GDM1 (cell line): ENCODE measurements at places on chromosomes 1 and 21.

DNA sequence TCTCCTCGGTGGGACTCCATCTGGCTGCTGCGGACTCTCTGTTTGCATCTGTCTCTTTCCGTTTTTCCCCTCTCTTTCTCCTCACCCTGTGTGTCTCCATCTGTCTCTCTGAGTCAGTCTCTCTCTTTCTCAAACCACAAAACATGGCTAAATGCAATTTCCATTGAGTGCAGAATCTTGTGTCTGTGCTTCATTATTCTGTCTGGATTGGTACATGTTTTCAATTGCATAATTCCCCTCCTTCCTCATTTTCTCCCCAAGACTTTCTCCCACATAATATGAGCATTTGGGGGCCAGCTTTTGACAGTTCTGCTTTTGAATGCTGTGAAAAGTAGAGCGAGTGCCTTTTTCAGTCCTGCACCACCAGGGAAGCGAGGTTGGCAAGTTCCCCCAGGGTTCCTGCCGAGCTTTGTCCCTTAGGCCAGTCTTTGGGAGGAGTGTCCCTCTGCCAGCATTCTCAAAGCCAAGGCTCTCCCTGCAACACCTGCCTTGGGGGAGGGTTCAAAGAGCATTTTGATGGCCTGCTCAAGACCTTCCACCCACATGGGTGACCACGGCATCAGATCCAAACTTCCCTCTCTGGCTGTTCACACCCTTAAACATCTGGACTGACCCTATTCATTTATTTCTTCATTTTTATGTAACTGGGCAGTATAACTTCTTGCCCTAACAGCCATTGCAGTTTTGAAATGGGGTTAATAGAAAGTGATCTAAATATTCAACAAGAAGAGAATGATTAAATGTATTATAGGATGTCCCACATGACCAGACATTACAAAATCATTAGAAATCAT lies 32.8 kb upstream of the SCMH1 start:
- DNase-seq, result no peak

DNA sequence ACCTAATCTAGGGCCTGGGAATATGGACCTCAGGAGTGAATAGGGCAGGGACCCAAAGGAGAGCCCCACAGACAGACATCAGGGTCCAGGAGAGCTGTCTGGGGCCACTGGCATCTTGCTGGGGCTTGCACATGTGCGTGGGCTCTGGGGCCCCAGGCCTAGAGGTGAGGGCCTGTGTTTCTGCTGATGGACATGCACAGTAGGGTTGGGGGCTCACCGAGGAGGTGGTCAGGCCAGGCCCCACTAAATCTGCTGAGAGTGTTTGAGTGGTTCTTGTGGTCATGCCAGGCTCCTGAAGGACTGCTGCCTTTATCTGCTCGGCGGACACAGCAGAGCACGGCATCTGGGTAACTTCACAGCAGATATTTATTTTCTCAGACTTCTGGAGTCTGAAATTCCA lies 87.4 kb downstream of the OBSCN start:
- DNase-seq, result no peak

DNA sequence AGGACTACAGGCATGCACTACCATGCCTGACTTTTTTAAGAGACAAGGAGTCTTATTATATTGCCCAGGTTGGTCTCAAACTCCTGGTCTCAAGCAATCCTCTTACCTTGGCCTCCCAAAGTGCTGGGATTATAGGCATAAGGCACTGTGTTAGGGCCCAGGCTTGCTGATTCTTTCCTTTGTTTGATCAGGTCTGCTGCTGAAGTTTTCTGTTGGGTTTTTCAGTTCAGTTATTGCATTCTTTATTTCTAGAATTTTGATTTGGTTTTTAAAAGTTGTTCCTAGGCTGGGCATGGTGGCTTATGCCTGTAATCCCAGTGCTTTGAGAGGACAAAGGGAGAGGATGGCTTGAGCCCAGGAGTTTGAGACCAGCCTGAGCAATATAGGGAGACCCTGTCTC lies 47.9 kb downstream of the C4BPA start:
- DNase-seq, result no peak

GRCh38 chr1:208190784-208191183 lies 53.4 kb downstream of the PLXNA2 start:
- no peak for DNase-seq

GRCh38 chr1:12616709-12617373 lies 1.2 kb downstream of the DHRS3 start:
- no peak for DNase-seq

DNA sequence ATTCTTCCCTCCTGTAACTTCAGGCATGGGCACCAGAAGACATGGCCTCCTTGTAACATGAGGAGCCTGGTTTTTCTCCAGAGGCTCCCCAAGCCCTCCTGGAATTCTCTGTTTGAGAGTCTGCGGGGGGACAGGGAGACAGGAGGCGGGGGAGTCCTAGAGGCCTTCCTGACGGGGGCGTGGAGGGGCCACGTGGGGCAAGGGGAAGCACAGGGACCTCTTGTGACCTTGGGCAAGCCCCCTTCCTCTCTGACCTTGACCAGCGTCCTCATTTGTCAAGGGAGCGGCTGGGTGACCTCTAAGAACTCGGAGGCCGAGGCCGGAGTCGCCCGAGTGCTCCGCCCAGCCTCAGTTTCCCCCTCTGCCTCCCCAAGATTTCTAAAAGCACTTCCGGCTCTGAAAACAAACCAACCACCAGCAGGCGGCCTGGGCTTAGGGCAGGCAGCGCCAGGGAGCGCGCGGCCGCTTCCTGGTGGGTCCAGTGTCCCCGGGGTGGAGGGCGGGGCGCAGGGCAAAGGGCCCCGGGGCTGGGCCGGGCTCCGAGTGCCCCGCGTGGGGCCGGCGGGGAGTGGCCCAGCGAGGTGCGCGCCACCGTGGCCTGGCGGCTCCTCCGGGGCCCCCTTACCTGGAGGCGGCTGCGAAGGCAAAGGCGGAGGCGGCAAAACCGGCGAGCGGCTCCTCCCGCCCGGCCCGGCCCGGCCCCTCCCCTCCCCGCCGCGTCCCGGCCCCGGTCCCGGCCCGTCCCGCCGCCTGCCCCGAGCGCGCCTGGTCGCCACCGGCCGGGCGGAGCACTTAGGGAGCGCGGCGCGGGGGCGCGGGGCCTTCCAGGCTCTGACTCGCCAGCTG lies at the start of gene TMCO4:
TSS of gene TMCO4 (minus strand) at position 687 of the 846 bp plus-strand sequence. CDS start 19,158 bp downstream, outside the sequence.
- peak; percentile 11 for DNase-seq

DNA sequence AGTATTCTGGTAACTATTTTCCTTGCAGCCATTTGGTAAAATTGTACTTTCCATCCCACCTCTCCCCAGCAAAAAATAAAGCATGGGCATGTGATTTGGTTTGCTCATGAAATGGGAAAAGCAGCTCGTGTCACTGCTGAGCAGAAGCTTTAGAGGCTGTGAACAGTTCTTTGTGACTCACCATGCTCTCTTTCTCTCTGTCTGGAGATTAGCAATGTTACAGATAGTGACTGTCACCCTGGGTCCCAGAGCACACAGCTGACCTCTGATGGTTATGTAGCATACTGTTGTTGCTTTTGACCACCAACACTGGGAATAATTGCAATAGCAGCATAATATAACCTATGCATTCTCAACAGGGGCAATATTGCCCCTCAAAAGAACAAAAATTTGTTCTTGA lies 70.6 kb downstream of the RGS2 start:
- DNase-seq, result no peak

GRCh38 chr1:226223157-226223785 lies at the start of gene MIXL1:
TSS of gene MIXL1 (plus strand) at chr1:226223664. CDS start at chr1:226223682, 18 bp downstream.
- no peak for DNase-seq

- DNase-seq, result no peak
Observed at GRCh38 chr1:243432136-243432535, 176.3 kb downstream of the SDCCAG8 start.

GRCh38 chr1:221910222-221910621 lies 168.3 kb upstream of the DUSP10 start:
- DNase-seq, result no peak

- DNase-seq, result no peak
Observed at GRCh38 chr1:61149010-61149860, 66.9 kb downstream of the NFIA start.

- peak; percentile 86 for DNase-seq
Observed at GRCh38 chr1:32249831-32250525, 1.1 kb upstream of the LCK start.

- DNase-seq, result no peak
Observed at GRCh38 chr1:156366378-156367166, 2.4 kb upstream of the RHBG start.

- no peak for DNase-seq
Observed at GRCh38 chr1:15206418-15207030, 40.5 kb upstream of the FHAD1 start.

DNA sequence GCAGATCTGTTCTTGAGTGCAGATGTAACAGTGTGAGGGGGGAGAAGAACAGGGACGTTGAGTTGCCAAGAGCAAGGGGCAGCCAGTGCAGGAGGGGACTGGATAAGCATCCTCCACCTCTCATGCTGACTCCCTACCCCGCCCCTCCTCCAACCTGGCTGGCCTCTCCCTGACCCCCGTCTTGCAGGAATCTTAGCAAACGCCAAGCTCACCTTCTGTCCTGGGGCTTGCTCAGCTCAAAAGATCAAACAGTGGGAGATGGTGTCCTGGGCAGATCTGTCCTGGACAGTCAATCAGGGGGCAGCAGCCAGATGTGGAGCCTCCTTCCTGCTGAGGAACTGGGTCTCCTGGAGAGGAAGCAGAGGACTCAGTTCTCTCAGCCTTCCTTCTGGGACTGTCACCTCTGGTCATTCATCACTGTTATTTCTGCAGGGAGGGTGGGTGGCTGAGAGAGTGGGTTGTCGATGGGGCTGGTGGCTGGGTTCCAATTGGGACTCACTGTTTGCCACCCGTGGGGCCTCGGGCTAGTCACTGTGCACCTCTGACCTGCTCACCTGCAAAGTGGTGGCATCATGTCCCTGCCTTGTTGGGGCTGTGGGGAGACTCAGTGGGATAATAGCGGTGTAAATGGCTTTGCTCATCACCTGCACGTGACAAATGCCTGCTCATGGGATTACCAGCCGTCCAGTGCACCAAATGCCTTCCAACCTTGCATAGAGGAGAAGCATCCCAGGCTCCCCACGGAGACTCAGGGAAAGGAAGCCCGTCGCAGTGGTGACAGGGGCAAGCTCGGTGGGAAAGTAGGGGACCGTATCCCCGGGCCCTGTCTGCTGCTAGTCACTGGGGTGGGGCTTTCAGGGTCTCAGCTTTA lies 154.4 kb downstream of the PTPRU start:
- DNase-seq, result no peak

GRCh38 chr1:209266590-209267205 lies 316.8 kb upstream of the CAMK1G start:
- no peak for DNase-seq

- DNase-seq, result no peak
Observed at GRCh38 chr1:65422241-65423203, 2.1 kb downstream of the LEPR start.

GRCh38 chr1:156203331-156203730 lies 9.4 kb downstream of the SLC25A44 start:
- DNase-seq, result no peak

DNA sequence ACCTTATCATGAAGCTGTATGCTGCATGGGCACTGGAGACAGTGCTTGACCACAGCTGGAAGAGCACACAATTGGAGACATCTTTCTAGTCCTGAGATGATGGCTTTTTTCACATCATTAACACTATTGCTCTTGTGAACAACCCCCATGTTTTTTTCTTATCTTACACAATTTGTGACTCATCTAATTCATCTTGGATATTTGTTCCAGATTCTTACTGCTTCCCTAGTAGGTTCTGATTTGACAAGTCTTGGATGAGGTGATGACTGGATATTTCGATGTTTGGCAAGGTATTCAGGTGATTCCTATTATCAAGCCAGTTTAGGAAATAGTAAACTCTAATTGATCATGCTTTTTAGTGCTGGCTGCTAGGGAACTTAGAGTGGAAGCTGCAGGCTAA lies 23.7 kb downstream of the HLX start:
- no peak for DNase-seq

DNA sequence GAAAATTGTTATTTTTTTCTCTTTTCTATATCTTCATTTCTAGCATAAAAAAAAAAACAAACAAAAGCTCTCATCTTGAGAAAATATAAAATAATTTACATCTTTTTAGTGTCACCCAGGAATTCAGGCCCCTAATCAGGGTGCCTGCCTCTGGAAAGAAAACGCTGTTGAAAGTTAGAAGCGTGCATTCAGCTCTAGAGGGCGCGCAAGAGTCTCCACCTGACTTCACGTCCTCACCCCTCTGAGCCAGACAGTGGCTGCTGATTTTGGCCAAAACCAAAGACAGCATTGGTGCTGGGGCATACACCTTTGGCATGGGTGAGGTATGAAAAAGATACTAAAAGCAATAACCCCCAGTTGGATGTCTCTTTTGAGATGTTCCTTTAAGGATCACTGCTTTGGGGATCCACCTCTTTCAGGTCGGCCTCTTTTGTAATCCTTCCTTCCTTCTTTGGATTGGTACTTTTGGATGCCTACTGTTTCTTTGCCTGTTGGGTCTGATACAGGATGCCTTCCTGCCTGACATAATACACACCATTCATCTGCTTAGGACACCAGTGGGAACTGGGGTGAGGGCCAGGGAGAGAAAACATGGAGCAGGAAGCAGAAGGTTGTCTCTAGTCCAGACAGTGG lies 77.6 kb upstream of the CHRM3 start:
- no peak for DNase-seq

DNA sequence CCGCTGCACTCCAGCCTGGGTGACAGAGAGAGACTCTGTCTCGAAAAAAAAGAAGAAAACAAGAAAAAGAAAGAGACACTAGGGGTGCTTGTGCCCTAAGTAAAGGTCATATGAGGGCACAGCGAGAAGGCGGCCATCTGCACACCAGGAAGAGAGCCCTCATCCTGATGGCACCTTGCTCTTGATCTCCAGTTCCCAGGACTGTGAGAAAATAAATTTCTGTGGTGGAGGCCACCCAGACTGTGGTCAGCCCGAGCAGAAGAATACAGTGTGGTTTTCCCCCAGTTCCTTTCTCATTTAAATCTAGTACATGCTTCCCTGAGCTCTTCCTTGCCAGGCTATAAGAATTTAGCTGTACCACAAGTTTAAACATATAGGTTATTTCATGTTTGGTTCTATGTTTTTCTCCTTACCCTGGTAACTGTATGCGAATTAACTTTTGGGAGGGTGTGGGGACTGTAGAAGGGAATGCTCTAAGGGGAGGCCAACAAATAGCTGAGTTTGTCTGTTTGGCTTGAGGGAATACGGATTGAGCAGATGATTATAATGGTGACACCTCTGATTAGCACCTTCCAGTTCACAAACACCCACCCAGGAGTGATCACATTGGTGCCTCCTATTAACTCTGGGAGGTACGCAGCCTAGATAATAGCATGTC lies 119.6 kb upstream of the ERRFI1 start:
- DNase-seq, result no peak

DNA sequence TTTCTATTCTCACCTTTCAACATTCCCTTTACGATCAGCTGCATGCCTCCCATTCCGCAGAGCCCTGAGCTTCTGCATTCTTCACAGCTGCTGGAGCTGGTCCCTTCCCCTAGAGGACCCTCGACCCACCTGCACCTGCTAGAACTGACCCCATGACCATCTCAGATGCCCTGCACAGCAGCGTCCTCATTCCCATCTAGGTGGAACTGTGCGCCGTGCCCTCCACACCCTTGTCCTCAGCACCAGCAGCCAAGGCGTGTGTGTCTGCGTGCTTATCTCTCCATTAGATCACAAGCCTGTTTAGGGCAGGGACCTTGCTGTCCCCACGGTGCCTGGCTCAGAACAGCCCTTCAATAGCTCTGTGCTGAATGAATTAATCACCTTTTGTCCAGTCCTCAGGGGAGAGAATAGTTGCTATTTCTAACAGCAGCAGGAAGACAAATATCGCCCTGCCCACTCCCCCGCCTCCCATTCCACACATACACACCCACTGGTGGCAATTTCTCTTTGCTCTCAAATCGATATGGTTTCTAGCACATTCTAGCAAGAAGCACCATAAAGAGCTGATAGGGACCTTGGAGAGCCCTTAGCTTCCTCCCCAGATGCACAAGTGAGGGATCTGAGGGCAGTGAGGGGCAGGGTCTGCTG lies 61.7 kb downstream of the KCNN3 start:
- DNase-seq, result no peak

- DNase-seq, result no peak
Observed at GRCh38 chr1:169741666-169742394, 8.0 kb upstream of the SELE start.
